ENCODE measurements at places on chromosomes 11 and 22.

DNA sequence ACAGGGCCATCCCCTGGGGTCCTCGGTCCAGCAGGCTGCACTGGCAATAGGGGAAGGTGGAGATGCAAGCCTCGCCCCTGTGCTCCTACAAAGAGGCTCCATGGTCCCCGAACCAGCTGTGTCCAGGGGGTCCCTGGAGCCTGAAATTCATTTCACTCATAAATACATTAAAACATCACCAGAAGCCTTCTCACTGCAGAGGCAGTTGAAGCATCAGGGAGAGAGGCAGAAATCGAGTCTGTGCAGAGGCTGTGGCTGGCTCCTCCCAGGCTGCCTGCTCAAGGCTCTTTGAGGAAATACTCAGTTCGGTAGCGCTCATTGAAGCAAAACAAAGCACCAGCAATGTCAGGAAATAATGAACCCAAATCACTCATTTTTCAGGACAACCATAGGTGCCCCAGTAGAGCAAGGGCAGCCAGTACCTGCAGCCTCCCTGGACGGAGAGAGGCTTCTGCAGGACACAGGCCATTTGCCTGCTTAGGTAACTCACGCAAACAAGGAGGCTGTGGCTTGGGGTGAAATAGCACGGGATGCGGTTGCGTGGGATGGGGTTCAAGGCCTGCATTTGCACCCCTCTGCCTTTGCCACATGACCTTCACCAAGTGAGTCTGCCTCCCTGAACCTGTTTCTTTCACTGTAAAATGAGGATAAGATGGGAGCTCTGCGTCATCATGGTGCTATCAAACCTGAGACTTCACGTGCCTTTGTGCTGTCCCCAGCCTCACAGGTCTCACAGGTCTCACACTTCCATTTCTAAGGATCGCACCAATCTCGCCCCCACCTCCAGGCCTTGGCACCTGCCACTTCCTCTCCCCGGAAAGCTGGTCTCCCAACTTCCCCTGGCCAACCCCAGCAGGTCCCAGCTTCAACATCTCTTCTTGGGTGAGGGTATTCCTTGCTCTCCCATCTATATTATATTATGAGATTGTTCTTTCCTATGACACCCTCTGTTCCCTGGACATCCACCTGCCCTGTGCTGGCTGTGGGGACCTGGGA, 84.3 kb upstream of the SHISAL1 start:
- no peak for DNase-seq

DNA sequence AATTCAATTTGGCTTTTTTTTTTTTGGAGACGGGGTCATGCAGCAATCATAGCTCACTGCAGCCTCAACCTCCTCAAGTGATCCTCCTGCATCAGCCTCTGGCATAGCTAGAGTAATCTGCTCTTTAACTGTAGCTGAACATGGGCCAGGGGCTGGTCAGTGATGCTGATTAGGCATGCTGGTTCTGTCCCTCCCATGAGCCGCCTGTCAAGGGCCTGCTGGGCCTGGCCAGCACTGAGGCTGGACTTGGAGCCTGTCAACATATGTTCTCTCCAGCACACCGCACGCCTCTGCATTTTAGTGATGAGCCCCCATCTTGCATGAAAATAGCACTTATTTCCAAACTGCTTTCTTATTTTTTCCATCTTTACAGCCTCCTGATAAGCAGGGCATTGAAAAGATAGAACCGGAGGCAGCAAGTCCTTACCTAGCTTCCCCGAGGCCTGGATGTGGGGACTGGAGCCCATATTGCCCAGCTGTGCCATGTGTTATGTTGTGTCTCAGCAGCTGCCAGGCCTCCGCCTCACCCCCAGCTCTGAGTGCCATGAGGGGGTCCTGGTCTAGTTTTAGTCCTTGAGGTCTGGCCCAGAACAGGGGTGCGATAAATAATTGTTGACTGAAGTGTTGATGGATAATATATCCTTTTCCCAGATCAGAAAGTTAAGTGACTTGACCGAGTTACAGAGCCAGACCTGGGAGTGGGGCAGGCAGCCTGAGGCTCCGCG, 80.0 kb downstream of the CTTN start:
- no peak for DNase-seq

DNA sequence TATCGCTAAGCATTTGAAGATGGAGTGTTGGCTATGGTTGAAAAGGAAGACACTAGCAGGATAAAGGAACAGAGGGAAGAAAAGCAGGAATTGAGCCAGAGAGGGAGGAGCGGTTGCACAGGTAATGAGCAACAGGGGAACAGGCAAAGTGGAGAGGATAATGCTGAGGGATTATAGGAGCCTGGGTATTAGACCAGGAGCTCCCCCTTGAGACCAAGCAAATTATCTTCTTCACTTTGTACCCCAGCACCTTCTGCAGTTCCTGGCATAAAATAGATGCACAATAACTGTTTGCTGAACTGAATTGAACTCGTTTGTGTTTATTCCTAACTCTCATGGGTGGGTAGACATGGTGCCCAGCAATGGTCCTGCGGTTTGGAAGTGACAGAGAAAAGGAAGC, 54.6 kb upstream of the OR5P2 start:
- no peak for DNase-seq

- DNase-seq, result no peak
Measured at GRCh38 chr11:11740073-11740702, 101.6 kb upstream of the USP47 start.

DNA sequence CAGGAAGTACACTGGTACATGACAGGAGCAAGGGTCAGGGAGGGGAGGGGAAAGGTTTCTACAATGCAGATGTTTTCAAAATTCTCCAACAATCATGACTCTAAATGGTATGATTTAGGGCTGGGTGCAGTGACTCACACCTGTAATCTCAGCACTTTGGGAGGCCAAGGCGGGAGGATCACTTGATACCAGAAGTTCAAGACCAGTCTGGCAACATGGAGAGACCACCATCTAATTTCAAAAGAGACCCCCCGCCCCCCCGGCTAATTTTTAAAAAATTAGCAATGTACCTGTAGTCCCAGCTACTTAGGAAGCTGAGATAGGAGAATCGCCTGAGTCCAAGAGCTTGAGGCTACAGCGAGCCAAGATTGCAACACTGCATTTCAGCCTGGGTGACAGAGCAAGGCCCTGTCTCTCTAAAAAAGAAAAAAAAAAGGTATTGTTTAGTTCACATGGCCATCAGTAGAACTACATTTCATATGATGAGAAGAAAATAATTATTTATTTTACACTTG, 15.9 kb upstream of the OLFML1 start:
- DNase-seq, result no peak

DNA sequence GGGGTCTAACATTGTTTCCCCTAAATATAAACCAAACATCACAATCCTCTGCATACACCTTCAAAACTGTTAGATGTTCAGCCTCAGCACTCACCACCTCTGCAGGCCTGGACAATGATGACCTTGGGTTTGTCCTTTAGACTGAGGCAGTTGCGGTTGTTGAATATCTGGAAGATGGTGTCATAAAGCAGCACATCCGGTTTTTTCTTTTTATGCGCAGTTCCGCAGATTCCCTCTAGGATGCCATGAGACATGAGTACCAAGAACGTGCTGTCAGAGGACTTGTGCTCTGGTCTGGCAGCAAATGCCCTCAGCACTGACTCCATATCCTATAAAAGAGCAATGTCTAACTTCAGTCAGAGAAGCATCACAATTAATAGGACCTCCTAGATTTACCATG, 22.8 kb downstream of the CASP5 start:
- DNase-seq, result no peak

GRCh38 chr22:25942115-25942855, 200.3 kb downstream of the MYO18B start:
- DNase-seq, result no peak

DNA sequence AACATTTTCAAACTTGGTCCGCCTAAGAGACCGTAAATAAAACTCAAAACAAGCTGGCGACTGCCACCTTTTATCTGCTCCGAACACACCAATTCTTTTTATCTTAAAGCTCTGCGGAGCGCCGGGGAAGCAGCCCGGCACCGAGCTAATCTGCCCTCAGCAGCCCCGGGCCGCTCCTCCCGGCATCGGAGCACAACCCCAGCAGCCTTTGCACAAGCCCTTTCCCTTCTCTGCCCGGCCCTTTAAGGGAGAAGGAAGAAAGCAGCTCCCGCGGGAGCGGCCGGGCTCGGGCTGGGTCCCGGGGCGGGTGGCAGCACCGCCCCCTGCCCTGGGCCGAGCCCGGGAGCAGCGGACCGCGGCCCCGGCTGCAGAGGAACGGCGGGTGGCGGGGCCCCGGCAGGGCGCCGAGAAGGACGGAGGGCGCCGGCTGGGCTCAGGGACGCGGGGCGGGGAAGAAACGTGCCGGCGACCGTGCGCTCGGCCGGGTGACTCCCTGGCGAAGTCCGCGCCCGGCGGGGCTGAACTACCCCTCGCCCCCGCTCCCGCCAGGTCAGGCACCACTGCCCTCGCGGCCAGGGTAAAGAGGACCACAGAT, 133.6 kb upstream of the C11orf58 start:
- peak; percentile 41 for DNase-seq

Data from colonic mucosa (tissue), 4 donors.